ENCODE measurements at places on chromosomes 7 and 10. TPM values are rescaled to one million over a fixed set of nuclear protein-coding genes. Genes with fewer than 3 reads are reported as not detected.
A peak's percentile ranks its signal among the peaks of the same experiment; 100 is the strongest.

DNA sequence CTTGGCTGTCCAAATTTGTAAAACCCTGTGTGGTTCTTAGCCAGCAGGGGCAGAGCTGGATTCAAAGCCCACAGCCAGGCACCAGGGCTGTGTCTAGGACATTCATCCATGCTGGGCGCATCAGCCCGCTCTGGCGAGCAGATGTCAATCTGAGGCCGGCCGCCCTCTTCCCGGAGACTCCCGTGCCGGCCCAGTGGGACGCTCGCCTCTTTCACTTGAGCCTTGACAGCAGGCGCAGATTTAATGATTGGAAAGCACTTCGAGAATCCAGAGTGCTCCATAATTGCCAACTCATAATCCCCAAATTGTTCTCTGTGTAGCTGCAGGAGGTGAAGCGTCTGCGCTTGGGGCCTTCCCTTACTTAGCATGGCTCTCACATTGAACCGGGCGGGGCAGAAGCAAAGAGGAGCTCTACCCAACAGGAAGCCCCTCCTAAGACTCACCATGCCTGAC, 36.7 kb downstream of the SLIT1 start:
- no peaks in the 10 kb centered on the region for H3K27me3 ChIP-seq
- DNase-seq, result no peak
- H3K4me1 ChIP-seq, result no peaks in the 10 kb centered on the region
- H3K4me3 ChIP-seq, result no peak overlapping the region
- H3K36me3 ChIP-seq, result no peaks in the 10 kb centered on the region
- H3K27ac ChIP-seq, result no peak overlapping the region

DNA sequence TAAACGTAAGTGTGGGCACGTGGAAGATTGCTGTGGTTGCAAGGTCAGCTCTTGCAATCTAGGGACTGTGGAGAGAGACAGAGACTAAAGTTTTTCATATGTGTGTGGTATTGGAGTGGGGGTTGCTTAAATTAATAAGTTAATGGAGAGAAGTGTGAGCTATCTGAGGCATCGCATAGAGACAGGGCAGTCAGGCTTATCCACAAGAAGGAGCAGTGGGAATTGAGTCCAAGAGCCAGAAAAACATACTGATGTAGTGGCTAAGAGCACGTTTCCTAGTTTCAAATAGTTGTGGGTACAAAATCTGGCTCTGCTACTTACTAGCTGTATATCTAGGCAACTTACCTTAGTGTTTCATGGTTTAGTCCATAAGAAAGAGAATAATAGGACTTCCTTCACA, 65.8 kb downstream of the SORCS3 start:
- no peaks in the 10 kb centered on the region for H3K27me3 ChIP-seq
- no peaks in the 10 kb centered on the region for H3K4me1 ChIP-seq
- no peak overlapping the region for H3K27ac ChIP-seq
- no peaks in the 10 kb centered on the region for H3K36me3 ChIP-seq
- no peak for DNase-seq
- no peak overlapping the region for H3K4me3 ChIP-seq

Gene GNAI1
- 13.0 TPM for total RNA-seq

DNA sequence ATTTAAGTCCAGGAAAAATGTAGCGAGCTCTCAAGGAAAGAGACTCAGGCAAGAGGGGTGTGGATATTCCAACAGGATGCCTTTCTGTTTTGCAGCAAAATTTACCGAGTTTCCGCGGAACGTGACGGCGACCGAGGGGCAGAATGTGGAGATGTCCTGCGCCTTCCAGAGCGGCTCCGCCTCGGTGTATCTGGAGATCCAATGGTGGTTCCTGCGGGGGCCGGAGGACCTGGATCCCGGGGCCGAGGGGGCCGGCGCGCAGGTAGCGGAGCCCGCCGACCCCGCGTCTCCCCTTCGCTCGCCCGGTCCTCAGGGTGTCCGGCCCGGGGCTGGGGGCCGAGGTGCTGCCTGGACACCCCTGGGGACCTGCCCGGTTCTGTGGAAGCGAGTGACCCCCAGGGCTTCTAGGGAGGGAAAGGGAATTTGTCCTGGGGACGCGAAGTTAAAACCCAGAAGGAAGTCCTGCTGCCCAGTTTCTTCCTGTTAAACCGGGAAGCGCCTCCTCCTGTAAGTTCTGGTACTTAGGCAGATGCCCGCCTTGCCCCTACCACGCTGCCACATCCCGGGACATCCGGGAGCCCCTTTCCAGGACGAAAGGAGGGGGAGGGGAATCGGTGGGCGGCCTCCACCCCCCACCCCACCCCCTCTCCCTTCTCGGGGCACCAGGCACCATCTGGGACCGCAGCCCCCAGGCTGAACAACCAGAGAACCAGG, 2.5 kb downstream of the VSTM2A start:
- no peaks in the 10 kb centered on the region for H3K4me1 ChIP-seq
- H3K27ac ChIP-seq, result no peak overlapping the region
- no peak for DNase-seq
- no peak overlapping the region for H3K4me3 ChIP-seq
- H3K36me3 ChIP-seq, result no peaks in the 10 kb centered on the region

DNA sequence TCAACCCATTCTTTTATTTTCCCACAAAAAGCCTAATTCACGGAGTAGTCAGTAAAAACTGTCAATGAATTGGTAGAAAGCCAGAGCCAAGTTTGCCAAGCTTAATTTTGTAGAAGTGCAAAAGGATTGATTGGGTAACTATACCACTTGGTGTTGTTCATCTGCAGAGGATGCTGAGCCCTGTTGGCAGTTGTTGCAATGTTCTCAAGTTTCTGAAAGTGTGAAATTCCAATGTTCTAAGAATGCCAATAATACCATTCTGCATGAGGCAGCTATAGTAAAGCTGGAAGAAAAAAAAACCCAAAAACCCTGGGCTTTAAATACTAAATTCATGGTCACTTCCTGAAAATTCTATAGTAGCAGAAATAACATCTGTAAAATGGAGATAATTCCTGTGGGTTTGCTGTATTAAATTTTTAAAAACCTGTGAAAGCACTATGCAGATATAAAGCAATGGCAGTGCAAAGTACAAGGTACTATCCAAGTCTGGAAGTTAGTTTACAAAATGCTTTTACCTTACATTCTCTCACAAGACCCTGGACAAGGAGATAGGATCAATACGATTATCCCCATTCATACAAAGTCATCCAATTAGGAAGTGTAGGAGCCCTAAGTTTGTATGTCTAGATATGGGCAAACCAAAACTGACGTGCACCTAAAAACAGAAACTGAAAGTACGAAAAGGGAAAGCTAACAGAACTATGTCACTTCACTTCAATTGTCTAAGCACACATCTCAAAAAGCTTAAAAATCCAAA, 6.0 kb upstream of the PON1 start:
- H3K27ac ChIP-seq, result no peak overlapping the region
- no peak for DNase-seq
- no peaks in the 10 kb centered on the region for H3K4me1 ChIP-seq

GRCh38 chr7:101767544-101767943, 49.9 kb upstream of the CUX1 start:
- H3K4me3 ChIP-seq, result no peak overlapping the region
- no peaks in the 10 kb centered on the region for H3K4me1 ChIP-seq
- H3K36me3 ChIP-seq, result no peaks in the 10 kb centered on the region

DNA sequence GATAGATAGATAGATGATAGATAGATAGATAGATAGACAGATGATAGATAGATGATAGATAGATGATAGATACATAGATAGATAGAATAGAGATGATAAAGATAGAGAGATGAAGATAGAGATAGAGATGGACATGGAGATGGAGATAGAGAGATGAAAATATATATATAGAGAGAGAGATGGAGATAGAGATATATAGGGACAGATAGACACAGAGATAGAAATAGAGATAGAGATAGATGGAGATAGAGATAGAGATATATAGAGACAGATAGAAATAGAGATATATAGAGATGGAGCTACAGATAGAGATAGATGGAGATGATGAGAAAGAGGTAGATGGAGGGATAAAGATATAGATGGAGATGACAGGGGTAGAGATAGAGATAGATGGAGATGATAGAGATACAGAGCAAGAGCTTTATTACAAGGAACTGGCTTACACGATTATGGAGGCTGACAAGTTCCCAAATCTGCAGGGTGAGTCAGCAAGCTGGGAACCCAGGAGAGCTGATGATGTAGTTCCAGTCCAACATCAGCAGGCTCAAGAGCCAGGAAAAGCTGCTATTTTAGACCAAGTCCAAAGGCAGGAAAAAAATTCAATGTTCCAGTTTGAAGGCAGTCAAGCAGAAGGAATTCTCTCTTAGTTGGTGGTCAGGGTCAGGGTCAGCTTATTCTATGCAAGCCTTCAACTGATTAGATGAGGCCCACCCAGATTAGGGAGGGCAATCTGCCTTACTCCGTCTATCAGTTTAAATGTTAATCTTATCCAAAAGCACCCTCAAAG, 37.1 kb downstream of the CAV1 start:
- peak; percentile 23 for DNase-seq
- no peak overlapping the region for H3K4me3 ChIP-seq
- no peaks in the 10 kb centered on the region for H3K27me3 ChIP-seq

Gene GNAT3
- total RNA-seq, result not detected

GRCh38 chr10:3766046-3766756, 18.8 kb downstream of the KLF6 start:
- no peak overlapping the region for H3K27ac ChIP-seq
- no peaks in the 10 kb centered on the region for H3K36me3 ChIP-seq
- H3K4me3 ChIP-seq, result no peak overlapping the region
- no peaks in the 10 kb centered on the region for H3K4me1 ChIP-seq

- H3K36me3 ChIP-seq, result no peaks in the 10 kb centered on the region
- H3K4me1 ChIP-seq, result no peaks in the 10 kb centered on the region
- no peaks in the 10 kb centered on the region for H3K27me3 ChIP-seq
- no peak overlapping the region for H3K27ac ChIP-seq
- H3K4me3 ChIP-seq, result no peak overlapping the region
These were observed 34.8 kb upstream of the MSMB start for GRCh38 chr10:46080886-46081285.

- H3K4me1 ChIP-seq, result no peaks in the 10 kb centered on the region
- H3K4me3 ChIP-seq, result no peak overlapping the region
- no peak overlapping the region for H3K27ac ChIP-seq
These were observed 12.0 kb downstream of the FXYD4 start for GRCh38 chr10:43383204-43383971.

- H3K27ac ChIP-seq, result no peak overlapping the region
- H3K4me1 ChIP-seq, result no peaks in the 10 kb centered on the region
- H3K4me3 ChIP-seq, result no peak overlapping the region
- no peak for DNase-seq
- no peaks in the 10 kb centered on the region for H3K27me3 ChIP-seq
These were observed 545.9 kb downstream of the REEP3 start for GRCh38 chr10:64067009-64067606.

- H3K27me3 ChIP-seq, result no peaks in the 10 kb centered on the region
- H3K4me3 ChIP-seq, result no peak overlapping the region
- no peaks in the 10 kb centered on the region for H3K36me3 ChIP-seq
- H3K4me1 ChIP-seq, result no peaks in the 10 kb centered on the region
These were observed 1139.4 kb downstream of the XPNPEP1 start for GRCh38 chr10:108783897-108784296.

Gene VPS41
- total RNA-seq, result 12.6 TPM

DNA sequence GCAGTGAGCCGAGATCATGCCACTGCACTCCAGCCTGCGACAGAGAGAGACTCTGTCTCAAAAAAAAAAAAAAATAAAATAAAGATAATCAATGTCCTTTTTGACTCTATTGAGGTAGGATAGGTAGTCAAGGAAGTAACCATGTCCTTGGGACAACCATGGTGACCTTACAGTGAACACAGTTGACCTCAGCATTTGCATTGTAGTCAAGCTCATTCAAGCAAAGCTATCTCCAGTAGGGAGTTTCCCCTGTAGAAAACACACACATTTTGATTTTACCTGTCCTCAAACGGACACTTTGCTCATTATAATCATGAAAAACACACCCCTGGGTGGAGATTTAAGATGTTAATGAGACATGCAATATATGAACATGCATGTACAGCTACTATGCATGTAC, 171.7 kb downstream of the KIF20B start:
- no peak for DNase-seq
- H3K36me3 ChIP-seq, result no peaks in the 10 kb centered on the region
- no peak overlapping the region for H3K27ac ChIP-seq

Gene SFTPA1
- total RNA-seq, result not detected

GRCh38 chr7:129949292-129950133, 3.2 kb downstream of the UBE2H start:
- H3K4me1 ChIP-seq, result peaks cover 38% of the 10 kb centered on the region
- H3K27ac ChIP-seq, result peak overlapping the region; percentile 99
- peak overlapping the region; percentile 81 for H3K4me3 ChIP-seq
- DNase-seq, result no peak

DNA sequence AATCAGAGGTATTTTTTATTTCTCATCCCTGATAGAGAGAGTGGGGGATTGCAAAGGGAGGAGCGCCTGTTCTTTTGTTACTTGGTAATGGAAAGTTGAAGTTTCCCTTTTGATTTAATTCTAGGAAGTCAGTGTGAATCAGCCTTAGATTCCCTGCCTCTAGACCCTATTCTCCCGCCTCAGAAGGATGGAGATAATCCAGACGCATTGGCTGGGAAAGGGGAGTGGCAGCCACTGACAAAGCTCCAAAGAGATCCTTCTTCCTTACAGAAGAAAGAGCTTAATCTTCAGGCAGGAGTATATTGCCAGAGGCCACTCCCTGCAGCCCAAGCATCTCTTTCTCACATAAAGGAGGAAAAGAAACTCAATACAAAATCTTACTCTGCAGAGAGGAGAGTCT, 122.3 kb upstream of the GALNT17 start:
- H3K27ac ChIP-seq, result no peak overlapping the region
- no peaks in the 10 kb centered on the region for H3K27me3 ChIP-seq
- H3K4me3 ChIP-seq, result no peak overlapping the region
- no peak for DNase-seq

Gene TCERG1L
- total RNA-seq, result not detected

GRCh38 chr7:46450886-46451285, 529.8 kb upstream of the IGFBP3 start:
- H3K27me3 ChIP-seq, result no peaks in the 10 kb centered on the region
- H3K36me3 ChIP-seq, result no peaks in the 10 kb centered on the region
- H3K4me3 ChIP-seq, result no peak overlapping the region
- H3K27ac ChIP-seq, result no peak overlapping the region

- no peak overlapping the region for H3K27ac ChIP-seq
- no peaks in the 10 kb centered on the region for H3K36me3 ChIP-seq
- H3K4me3 ChIP-seq, result no peak overlapping the region
- no peaks in the 10 kb centered on the region for H3K27me3 ChIP-seq
- no peaks in the 10 kb centered on the region for H3K4me1 ChIP-seq
These were observed 14.0 kb upstream of the ATXN7L1 start for GRCh38 chr7:105890290-105890997.

Gene PIP
- not detected for total RNA-seq

DNA sequence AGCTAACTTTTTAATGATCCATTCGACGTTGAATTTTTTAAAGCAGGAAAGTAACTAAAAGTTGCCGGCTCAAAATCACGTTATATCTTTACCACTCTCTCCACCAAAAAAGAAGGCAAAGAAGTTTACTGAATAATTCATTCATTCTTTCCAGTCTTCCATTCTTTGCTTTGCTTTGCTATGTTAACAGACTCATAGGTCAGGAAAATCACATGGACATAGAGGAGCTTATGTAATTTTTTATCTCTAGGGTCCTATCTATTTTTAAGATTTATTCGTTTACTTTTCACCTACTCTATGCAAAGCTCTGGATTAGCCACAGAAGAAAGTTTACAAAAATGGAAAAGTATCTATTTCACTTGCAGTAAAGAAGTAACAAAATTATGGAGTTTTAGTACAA, 52.6 kb downstream of the MRC1 start:
- no peak for DNase-seq
- no peaks in the 10 kb centered on the region for H3K36me3 ChIP-seq

Gene CRHR2
- 0.52 TPM for total RNA-seq

- H3K36me3 ChIP-seq, result no peaks in the 10 kb centered on the region
- DNase-seq, result no peak
- H3K27me3 ChIP-seq, result no peaks in the 10 kb centered on the region
- no peak overlapping the region for H3K27ac ChIP-seq
- peaks cover 5% of the 10 kb centered on the region for H3K4me1 ChIP-seq
These were observed 29.9 kb upstream of the HNRNPH3 start for GRCh38 chr10:68301790-68302502.

Measured in gastrocnemius medialis (tissue), 4 donors.